Right renal cortex interstitium (tissue), 3 donors: ENCODE measurements at places on chromosomes 3 and 15.

DNA sequence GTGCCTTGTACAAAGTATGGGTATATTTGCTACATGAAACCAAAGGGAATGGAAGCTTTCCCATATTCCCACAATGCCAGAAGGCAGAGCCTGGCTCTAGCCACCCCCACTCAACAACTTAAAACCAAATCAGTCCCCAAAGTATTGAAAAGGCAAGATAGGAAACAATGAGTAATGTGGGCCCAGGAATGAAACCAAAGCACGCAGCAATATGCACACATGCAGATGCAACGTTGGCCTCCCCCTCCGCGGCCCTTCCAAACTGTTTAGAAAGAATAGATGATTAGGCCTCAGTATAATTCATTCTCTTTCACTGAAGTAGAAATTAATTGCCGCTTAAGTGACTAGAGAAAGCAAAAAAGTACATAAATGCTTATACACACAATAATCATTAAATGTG, 59.1 kb downstream of the THRB start:
- DNase-seq: no peak

GRCh38 chr3:176275113-176275512, 922.2 kb downstream of the TBL1XR1 start:
- no peak for DNase-seq

- no peak for DNase-seq
These were observed 20.6 kb upstream of the CAPN7 start for GRCh38 chr3:15185404-15185803.

- DNase-seq: no peak
These were observed 46.2 kb upstream of the PLCL2 start for GRCh38 chr3:16838561-16838960.

GRCh38 chr3:144809380-144809779, 837.8 kb downstream of the DIPK2A start:
- no peak for DNase-seq
